Pericardium fibroblast (primary cell): ENCODE measurements at places on chromosomes 11 and 22. TPM values are rescaled to one million over a fixed set of nuclear protein-coding genes. Genes with fewer than 3 reads are reported as not detected.

OR5A1 gene
- not detected in 2 replicates for total RNA-seq

GPHA2 gene
- total RNA-seq = 0.35 TPM in 1 of 2 replicates, not detected in the other

PGA5 gene
- total RNA-seq = not detected in 2 replicates

TMEM151A gene
- total RNA-seq = 0.34 and 5.6 TPM in 2 replicates

APOL1 gene
- total RNA-seq = 2.8 and 6.1 TPM in 2 replicates

JAM3 gene
- 46.6 and 47.7 TPM in 2 replicates for total RNA-seq
